Stomach (tissue), 19 donors: ENCODE measurements at places on chromosomes 6 and 20. TPM values are rescaled to one million over a fixed set of nuclear protein-coding genes. Genes with fewer than 3 reads are reported as not detected.
A peak's percentile ranks its signal among the peaks of the same experiment; 100 is the strongest.

Gene CLPSL2
- total RNA-seq = not detected

Gene ZNF334
- 11.2 TPM for total RNA-seq

Gene HLA-DRA
- 252 TPM for total RNA-seq

Gene HRH3
- not detected for total RNA-seq

Gene HIVEP1
- total RNA-seq = 15.2 TPM

Gene MICB
- 0.89 TPM for total RNA-seq

GRCh38 chr6:98977671-98978292 lies 30.0 kb upstream of the FBXL4 start:
- DNase-seq = no peak

DNA sequence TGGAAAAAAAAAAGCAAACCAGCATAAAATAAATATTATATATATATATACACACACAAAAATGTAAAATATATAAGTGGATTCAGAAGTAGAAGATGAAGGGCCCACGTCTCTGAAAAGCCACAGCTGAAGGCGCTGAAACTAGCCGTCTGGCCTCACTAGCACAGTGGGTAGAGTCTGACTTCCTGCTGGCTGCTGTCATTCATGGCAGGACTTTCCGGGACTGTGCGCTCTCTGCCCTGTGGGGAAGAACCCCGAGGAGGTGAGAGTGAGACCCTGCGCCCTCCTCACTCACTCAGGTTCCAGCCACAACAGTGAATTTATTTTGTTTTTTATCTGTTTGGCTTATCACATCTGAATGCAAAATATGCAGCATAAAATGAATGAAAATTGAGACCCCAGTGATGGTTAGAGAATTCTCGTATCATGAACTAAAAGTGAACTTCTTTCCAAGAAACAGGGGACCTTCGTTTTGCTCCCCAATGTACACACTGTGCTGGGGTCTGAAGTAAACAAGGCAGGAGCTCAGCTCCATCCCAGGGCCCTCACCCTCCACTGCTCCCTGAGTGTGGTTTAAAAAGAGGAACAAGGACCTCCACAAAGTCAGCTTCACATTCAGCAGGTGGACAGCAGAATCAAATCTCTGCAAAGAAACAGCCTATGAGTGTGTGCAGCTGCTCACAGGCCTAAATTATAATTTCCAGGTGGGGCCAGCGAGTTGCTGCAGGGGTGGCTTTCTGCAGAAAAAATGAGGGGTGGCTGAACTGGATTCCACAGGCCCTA lies 1.3 kb upstream of the RAMACL start:
- DNase-seq = no peak

DNA sequence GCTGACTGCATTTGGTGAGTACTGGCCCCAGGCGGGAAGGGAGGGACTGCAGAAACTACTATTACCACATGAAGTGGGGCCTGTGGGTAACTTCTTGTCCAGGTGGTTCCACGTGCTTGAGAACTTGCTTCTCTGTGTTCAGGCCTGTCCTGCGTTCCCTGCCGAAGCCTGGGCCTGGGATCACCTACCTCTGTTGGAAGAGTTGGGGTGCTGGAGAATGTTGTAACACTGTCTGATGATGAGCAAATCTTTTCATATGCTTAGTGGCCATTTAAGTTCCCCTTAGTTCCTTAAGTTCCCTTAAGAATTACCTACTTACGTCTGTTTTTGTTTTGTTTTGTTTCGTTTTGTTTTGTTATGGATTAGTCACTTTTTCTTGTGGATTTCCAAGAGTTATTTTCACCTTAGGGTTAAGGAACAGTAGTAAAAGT lies 154.4 kb downstream of the DTNBP1 start:
- no peak for DNase-seq

DNA sequence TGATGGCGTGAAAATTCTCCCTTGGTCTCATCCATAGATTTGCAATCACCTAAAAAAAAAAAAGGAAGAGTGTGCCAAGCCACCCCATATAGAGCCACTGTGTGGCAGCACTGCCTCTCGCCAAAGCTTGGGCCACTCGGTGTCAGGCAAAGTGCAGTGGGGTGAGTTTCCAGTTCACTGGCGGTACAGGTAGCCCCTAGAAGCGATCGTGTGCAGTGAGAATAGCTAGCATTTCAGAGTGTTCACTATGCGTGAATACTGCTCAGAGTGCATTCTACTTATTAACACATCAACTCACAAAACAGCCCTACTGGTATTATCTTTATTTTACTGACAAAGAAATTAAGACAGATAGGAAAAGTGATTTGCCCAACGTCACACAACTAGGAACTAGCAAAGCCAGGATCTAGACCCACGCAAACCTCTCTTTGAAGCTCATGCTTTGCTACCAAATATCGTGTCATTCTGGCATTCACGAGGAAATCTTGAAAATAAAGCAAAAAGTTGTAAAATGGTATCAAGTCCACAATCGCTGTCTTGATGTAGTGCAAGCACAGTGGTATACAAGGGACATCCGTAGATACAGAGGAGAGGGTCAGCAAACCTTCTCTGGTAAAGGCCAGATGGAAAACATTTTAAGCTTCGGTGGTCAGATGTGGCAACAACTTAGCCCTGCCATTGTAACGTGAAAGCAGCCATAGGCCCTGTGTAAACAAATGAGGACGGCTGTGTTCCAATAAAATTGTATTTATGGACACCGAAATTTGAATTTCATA lies 10.4 kb upstream of the GCNT2 start:
- DNase-seq = peak; percentile 75

- DNase-seq = no peak
Measured at GRCh38 chr20:10350188-10350842, 83.7 kb downstream of the MKKS start.

DNA sequence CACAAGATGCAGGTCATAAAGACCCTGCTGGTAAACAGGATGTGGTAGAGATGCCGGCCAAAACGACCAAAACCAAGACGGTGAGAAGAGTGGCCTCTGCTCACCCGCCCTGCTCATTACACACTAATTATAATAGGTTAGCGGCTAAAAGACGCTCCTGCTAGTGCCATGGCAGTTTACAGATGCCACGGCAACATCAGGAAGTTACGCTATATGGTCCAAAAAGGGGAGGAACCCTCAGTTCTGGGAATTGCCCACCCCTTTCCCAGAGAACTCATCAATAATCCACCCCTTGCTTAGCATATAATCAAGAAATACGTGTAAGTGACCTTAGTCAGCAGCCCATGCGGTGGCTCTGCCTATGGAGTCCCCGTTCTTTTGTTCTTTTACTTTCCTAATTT lies 17.6 kb downstream of the BHLHE23 start:
- no peak for DNase-seq

GRCh38 chr6:68086199-68086598 lies 548.9 kb upstream of the ADGRB3 start:
- no peak for DNase-seq

GRCh38 chr6:69735027-69735426 lies 61.8 kb downstream of the LMBRD1 start:
- no peak for DNase-seq

DNA sequence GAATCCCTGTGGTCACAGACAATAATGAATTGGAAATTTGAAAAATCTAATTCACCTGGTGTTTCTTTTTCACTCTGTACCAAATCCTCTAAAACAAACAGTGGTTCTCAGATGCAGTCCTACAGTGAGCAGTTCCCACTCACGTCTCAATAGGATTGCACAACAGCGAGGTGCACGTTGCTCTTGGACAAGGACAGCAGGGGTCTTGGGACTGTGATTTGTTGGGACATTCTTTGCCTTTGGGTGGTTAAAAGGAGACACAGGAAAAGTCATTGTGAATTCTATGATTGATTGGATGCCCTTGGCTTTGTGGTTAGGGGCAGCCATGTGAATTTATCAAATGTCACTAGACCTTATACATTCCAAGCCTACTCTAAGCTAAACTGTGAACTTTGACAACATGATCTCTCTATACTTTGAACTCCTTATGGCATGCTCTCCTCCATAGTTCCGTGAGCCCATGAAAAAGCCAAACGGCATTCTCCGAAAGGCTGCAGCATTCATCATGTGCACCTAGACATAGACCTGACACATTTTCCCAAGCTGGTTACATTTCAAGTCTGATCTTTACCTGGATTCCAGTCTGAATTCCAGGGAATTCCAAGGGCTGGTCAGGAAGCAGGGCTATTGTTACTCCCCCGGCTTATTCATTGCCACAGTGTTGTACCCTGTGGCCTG lies 647 bp downstream of the UNC93A start:
- DNase-seq = no peak

DNA sequence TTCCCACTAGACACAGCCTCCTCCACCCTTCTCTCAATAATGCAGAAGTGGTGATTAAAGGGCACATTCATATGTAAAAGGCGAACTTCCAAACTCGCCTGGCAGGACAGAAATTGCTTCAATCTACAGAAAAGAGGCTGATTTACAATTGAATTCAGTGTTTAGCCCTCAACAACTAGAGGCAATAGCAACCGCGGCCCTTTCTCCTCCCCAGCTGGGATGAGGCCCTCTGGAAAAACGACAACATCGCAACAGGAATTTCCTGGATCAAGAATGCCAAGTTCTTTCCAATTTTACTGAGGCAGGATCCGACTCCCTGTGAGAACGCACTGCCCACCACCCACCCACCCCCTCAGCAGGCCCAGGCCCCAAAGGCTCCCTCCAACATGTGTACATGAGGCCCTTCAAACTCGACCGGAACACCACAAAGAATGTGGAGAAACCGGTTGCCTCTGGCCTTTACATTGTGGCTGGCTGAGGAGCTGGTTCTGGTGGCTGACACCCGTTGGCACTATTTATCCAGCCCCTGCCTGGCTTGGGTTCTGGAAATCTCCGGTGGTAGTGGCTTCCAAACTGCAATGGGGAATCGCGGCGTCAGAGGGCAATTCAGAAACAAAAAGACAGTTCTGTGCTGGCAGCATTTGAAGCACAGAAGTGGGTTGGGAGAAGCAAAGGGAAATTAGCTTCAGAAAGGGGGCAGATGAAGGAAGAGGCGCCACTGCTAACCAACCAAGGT lies 36.8 kb downstream of the ZMYND8 start:
- DNase-seq = peak; percentile 93

- no peak for DNase-seq
Measured at GRCh38 chr20:52242237-52243230, 51.0 kb upstream of the ZFP64 start.

- peak; percentile 3 for DNase-seq
Measured at GRCh38 chr6:80689716-80690395, 583.4 kb downstream of the BCKDHB start.

- DNase-seq = no peak
Measured at GRCh38 chr6:167811442-167812087, 15.1 kb upstream of the AFDN start.

DNA sequence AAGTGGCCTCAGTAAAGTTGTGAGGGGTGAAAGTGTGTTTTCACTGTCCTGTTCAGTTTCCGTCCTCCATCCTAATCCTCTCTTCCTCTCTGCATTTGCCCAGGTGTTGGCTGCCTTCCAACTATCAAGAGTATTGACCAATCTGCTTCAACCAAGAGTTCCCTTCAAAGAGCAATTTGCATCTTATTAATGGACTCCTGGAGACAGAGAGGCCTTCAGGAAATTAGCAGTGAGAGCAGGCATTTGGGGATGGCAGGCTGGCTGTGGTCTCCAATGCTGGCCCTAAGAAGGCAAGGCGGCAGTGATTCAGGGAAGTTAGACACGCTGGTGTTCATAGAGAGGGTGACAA lies 77.2 kb downstream of the GPR6 start:
- no peak for DNase-seq

DNA sequence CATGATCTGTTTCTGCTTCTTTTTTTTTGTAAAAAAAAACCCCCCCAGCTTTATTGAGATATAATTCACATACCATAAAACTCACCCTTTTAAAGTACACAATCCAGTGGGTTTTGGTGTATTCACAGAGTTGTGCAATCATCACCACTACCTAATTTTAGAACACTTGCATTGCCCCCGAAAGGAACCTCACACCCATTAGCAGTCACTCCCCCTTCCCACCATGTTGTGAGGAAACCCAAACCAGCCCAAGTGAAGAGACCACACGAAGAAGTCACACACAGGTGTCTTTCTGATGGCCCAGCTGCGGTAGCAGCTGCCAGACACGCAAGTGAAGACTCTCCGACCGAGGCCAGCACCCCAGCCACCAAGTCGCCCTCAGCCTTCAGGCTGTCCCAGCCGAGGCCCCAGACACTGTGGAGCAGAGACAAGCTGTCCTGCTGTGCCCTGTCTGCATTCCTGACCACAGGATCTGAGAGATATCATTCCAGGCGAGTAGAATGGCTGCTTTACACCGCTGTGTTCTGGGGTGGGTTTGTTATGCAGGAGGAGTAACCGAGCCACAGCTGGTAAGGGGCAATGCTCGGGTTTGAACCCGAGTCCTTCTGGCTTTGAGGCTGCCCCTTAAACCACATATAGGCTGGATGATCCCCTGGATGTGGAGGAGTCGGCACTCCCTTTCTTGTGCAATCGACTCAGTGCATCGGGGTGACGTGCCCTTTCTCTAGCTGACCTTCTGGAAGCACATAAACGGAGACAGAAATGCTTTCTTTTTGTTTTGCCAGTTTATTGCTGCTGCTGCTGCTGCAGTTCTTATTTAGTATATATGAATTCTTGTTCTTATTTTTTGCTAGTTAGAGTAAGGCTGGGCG lies 59.1 kb upstream of the PTPN1 start:
- peak; percentile 48 for DNase-seq

DNA sequence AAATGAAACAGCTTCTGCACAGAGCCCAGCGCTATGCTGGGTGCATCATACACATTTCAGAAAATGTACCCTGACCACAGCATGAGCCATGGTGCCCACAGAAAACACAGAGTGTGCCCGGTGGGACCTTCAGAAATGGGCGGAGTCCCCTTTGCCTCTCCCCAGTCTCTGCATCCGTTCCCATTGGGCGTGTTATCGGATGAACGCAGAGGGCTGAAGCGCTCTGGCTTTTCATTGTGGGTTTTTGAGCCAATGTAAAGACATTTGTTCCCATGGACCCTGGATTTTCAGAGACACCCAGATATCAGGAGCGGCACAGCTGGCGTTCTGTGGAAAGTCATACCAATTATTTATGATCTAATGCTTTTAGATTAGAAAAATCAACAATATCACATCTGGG lies 99.8 kb downstream of the DACT2 start:
- DNase-seq = no peak

DNA sequence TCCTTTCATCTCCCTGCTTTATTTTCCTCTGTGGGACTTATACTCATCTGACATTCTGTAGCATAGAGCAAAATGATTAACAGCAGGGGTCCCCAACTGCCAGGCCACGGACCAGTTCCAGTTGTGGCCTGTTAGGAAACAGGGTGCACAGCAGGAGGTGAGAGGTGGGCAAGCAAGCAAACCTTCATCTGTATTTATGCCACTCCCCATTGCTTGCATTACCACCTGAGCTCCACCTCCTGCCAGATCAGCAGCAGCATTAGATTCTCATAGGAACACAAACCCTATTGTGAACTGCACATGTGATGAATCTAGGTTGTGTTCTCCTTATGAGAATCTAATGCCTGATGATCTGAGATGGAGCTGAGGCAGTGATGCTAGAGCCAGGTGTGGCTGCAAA lies 130.5 kb upstream of the SLC24A3 start:
- no peak for DNase-seq

- DNase-seq = no peak
Measured at GRCh38 chr6:159760602-159761057, 1.2 kb upstream of the ACAT2 start.

GRCh38 chr6:144443157-144443556 lies 158.0 kb downstream of the UTRN start:
- no peak for DNase-seq
